Endothelial cell (in vitro differentiated cells): ENCODE measurements at places on chromosomes 3 and 15. TPM values are rescaled to one million over a fixed set of nuclear protein-coding genes. Genes with fewer than 3 reads are reported as not detected.

C2CD4A gene
- total RNA-seq = 0.18 TPM

GRCh38 chr15:82942691-82943090 is 9.8 kb downstream of the HOMER2 start:
- H3K4me1 ChIP-seq = no peaks in the 10 kb centered on the region
- DNase-seq = no peak
- no peak overlapping the region for H3K4me3 ChIP-seq
- H3K36me3 ChIP-seq = no peaks in the 10 kb centered on the region
- H3K27ac ChIP-seq = no peak overlapping the region
- H3K27me3 ChIP-seq = peaks cover 3% of the 10 kb centered on the region

ATP13A4 gene
- 0.49 TPM for total RNA-seq

- H3K36me3 ChIP-seq = no peaks in the 10 kb centered on the region
- H3K27me3 ChIP-seq = no peaks in the 10 kb centered on the region
- H3K27ac ChIP-seq = no peak overlapping the region
- no peaks in the 10 kb centered on the region for H3K4me1 ChIP-seq
- H3K4me3 ChIP-seq = no peak overlapping the region
Measured at GRCh38 chr3:82355228-82355627, 593.8 kb upstream of the GBE1 start.
